Upper lobe of left lung (tissue), 6 donors: ENCODE measurements at places on chromosomes 4 and X. TPM values are rescaled to one million over a fixed set of nuclear protein-coding genes. Genes with fewer than 3 reads are reported as not detected.

DNA sequence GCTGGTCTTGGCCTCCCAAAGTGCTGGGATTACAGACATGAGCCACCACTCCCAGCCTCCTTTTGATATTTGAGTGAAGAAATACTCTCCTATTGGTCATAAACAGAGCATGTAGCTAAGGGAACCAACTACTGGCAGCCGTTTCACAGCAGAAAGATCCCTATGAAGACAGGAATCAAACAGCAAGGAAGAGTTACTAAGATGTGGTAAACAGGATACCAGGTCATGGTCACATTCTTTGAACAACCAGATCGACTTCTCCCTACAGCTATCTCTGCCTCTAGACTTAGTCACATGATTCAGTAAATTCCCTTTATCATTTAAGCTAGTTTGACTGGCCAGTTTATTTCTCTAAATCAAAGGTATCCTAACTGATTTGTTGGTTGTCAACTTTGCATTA, 9.0 kb upstream of the HNRNPD start:
- no peak for DNase-seq

GRCh38 chr4:12724510-12724909, 759.6 kb downstream of the RAB28 start:
- DNase-seq = no peak

DNA sequence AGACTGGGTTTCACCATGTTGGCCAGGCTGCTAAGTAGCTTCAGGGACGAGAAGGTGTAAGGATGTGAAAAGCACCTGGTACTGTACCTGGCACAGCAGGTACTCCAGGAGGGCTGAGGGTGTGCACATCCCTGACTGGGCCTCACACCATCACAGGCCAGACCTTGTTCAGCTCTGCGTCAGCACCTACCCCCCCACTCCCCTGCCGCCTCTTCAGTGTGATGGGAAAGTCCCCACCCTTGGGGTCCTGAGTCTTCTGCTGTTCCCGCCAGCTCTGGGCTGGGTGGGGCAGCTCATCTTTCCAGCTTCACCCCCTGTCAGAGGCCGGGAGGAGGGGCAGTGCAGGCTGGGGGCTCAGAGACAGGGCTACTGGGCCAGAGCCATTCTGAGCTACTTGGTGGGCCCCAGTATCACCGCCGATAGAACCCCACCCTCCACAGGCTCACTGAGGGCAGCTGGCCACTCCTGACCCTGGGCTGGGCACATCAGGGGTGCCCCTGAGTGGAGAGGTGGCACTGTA, 6.7 kb upstream of the SH3BP2 start:
- DNase-seq = no peak

GRCh38 chr4:92339676-92340075, 35.9 kb downstream of the GRID2 start:
- DNase-seq = no peak

- DNase-seq = peak; percentile 23
Measured at GRCh38 chr4:123356921-123357320, 39.7 kb upstream of the SPRY1 start.

Gene HSFX2
- not detected for total RNA-seq

Gene PGAM4
- total RNA-seq = 0.29 TPM

Gene MAGEA10
- total RNA-seq = not detected

Gene SLC34A2
- total RNA-seq = 1,719 TPM

Gene FAM184B
- 0.15 TPM for total RNA-seq
